ENCODE measurements at places on chromosomes 12 and 14. TPM values are rescaled to one million over a fixed set of nuclear protein-coding genes. Genes with fewer than 3 reads are reported as not detected.

STON2 gene
- not detected for total RNA-seq

NOVA1 gene
- 0.25 TPM for total RNA-seq

B4GALNT1 gene
- total RNA-seq = 10.8 TPM

AHNAK2 gene
- 0.07 TPM for total RNA-seq

SIVA1 gene
- total RNA-seq = 96.0 TPM

TAS2R14 gene
- 2.6 TPM for total RNA-seq

RNF212B gene
- not detected for total RNA-seq

PSEN1 gene
- total RNA-seq = 34.7 TPM

OLR1 gene
- not detected for total RNA-seq

TCTN2 gene
- 3.0 TPM for total RNA-seq

ZBTB42 gene
- 5.4 TPM for total RNA-seq

KRT71 gene
- total RNA-seq = not detected

NR4A1 gene
- 139 TPM for total RNA-seq

DNA sequence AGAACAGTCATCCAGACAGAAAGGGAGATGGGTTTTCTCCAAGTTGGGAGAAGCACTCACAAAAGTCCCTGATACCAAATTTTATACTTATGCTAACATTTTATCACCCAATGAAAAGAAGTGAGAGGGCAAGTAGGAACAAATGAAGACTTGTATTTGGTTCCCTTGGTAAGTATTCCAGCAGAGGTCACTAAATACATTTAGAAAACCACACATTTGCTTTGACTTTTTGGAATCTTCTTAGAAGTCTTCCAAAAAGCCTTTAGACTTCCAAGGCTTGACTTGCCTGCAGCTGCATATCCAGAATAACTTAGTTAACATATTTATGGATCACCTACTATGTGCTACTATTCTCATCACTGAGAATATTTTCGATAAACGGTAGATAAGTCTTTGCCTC, 3.1 kb upstream of the GYS2 start:
- H3K4me3 ChIP-seq = no peak overlapping the region
- H3K4me1 ChIP-seq = no peaks in the 10 kb centered on the region
- H3K27me3 ChIP-seq = peaks cover 6% of the 10 kb centered on the region
- DNase-seq = no peak

GRCh38 chr12:116183741-116184141, 93.8 kb downstream of the MED13L start:
- no peaks in the 10 kb centered on the region for H3K27me3 ChIP-seq
- no peak overlapping the region for H3K4me3 ChIP-seq
- peaks cover 46% of the 10 kb centered on the region for H3K4me1 ChIP-seq
- no peak overlapping the region for H3K27ac ChIP-seq
- DNase-seq = no peak
- no peaks in the 10 kb centered on the region for H3K36me3 ChIP-seq

- no peak overlapping the region for H3K4me3 ChIP-seq
- peaks cover 28% of the 10 kb centered on the region for H3K4me1 ChIP-seq
- DNase-seq = no peak
- H3K27ac ChIP-seq = no peak overlapping the region
- peaks cover 9% of the 10 kb centered on the region for H3K36me3 ChIP-seq
These were observed 11.3 kb upstream of the USP15 start for GRCh38 chr12:62248873-62249272.

GRCh38 chr12:12278899-12279298, 12.1 kb upstream of the LRP6 start:
- no peak for DNase-seq
- no peaks in the 10 kb centered on the region for H3K36me3 ChIP-seq
- H3K27me3 ChIP-seq = peaks cover 34% of the 10 kb centered on the region
- H3K27ac ChIP-seq = no peak overlapping the region
- no peak overlapping the region for H3K4me3 ChIP-seq
- H3K4me1 ChIP-seq = no peaks in the 10 kb centered on the region

DNA sequence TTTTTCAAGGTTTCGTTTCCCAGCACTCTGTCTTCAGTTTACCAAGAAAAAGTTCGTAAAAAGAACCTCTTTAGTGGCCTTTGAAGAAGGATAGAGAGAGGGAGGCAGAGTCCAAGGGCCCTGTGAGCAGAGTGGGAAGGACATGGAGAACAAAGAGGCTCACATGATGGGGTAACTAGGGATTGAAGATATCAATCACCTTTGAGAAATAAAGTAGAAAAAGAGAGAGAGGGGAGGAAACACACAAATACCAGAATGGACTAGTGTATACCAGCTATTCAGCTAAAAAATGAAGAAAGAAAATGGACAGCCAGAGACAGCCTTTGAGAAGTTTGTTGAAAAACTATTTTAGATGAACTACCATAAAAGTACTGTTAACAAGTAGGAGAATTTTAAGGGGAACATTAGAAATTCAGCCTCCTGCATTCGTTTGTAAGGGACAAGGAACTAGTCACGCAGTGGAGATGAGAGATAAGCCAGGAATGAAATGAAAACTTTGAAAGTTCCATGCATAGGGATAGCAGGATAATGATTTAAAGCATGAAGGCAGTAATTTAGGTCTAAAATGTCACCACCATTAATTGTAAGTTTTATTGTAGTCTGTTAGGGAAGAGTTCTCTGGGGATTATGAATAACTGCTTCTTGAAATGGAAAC, 82.1 kb downstream of the SPTSSA start:
- H3K36me3 ChIP-seq = no peaks in the 10 kb centered on the region
- no peak overlapping the region for H3K4me3 ChIP-seq
- H3K4me1 ChIP-seq = peaks cover 2% of the 10 kb centered on the region
- no peaks in the 10 kb centered on the region for H3K27me3 ChIP-seq

- no peak overlapping the region for H3K4me3 ChIP-seq
- no peak overlapping the region for H3K27ac ChIP-seq
- no peaks in the 10 kb centered on the region for H3K36me3 ChIP-seq
- no peaks in the 10 kb centered on the region for H3K4me1 ChIP-seq
- DNase-seq = no peak
- H3K27me3 ChIP-seq = no peaks in the 10 kb centered on the region
These were observed 83.8 kb downstream of the SLC25A21 start for GRCh38 chr14:37088356-37089215.

GRCh38 chr12:3090240-3091037, 13.3 kb downstream of the TSPAN9 start:
- peaks cover 2% of the 10 kb centered on the region for H3K27me3 ChIP-seq
- DNase-seq = no peak
- no peaks in the 10 kb centered on the region for H3K4me1 ChIP-seq
- no peaks in the 10 kb centered on the region for H3K36me3 ChIP-seq
- no peak overlapping the region for H3K27ac ChIP-seq

GRCh38 chr12:47881826-47882427, 22.9 kb downstream of the VDR start:
- no peak for DNase-seq
- no peaks in the 10 kb centered on the region for H3K27me3 ChIP-seq
- peaks cover 78% of the 10 kb centered on the region for H3K4me1 ChIP-seq
- H3K36me3 ChIP-seq = peaks cover 93% of the 10 kb centered on the region
- H3K4me3 ChIP-seq = peak overlapping the region; percentile 87
- H3K27ac ChIP-seq = peak overlapping the region; percentile 99

DNA sequence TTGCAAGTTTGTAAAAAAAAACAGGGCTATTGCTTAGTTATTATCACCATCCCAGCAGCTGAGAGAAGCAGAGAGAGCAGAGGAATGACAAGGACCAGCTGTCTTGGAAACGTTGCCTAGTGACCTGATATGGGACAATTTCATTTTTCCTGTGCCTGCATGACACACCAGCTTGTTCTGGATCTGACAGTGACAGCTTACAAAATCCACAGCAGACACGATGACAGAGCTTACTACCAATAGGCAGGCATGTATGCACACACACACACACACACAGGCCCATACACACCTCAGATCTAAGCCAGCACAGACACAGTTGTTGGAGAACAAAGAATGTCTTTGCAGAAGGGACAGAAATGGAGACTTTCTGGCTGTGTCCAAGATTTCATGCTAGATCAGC, 25.4 kb downstream of the HSPB8 start:
- no peak overlapping the region for H3K4me3 ChIP-seq
- no peak overlapping the region for H3K27ac ChIP-seq
- DNase-seq = no peak
- no peaks in the 10 kb centered on the region for H3K36me3 ChIP-seq
- no peaks in the 10 kb centered on the region for H3K27me3 ChIP-seq
- no peaks in the 10 kb centered on the region for H3K4me1 ChIP-seq

- peaks cover 6% of the 10 kb centered on the region for H3K27me3 ChIP-seq
- peak; percentile 93 for DNase-seq
- H3K36me3 ChIP-seq = peaks cover 3% of the 10 kb centered on the region
- H3K4me1 ChIP-seq = peaks cover 16% of the 10 kb centered on the region
- H3K27ac ChIP-seq = peak within 1 kb of the TSS; percentile 96
These were observed at the start of gene DCP1B for GRCh38 chr12:2004113-2004929. Gene DCP1B (minus strand): TSS chr12:2004457. CDS start chr12:2004431, 26 bp downstream.

- peaks cover 45% of the 10 kb centered on the region for H3K4me1 ChIP-seq
- H3K27me3 ChIP-seq = no peaks in the 10 kb centered on the region
- peak overlapping the region; percentile 61 for H3K27ac ChIP-seq
- H3K36me3 ChIP-seq = no peaks in the 10 kb centered on the region
These were observed 31.1 kb downstream of the PITPNM2 start for GRCh38 chr12:123119808-123120207.

GRCh38 chr12:124665511-124665910, 98.1 kb upstream of the NCOR2 start:
- no peaks in the 10 kb centered on the region for H3K36me3 ChIP-seq
- H3K27ac ChIP-seq = no peak overlapping the region
- DNase-seq = no peak
- H3K4me3 ChIP-seq = no peak overlapping the region

DNA sequence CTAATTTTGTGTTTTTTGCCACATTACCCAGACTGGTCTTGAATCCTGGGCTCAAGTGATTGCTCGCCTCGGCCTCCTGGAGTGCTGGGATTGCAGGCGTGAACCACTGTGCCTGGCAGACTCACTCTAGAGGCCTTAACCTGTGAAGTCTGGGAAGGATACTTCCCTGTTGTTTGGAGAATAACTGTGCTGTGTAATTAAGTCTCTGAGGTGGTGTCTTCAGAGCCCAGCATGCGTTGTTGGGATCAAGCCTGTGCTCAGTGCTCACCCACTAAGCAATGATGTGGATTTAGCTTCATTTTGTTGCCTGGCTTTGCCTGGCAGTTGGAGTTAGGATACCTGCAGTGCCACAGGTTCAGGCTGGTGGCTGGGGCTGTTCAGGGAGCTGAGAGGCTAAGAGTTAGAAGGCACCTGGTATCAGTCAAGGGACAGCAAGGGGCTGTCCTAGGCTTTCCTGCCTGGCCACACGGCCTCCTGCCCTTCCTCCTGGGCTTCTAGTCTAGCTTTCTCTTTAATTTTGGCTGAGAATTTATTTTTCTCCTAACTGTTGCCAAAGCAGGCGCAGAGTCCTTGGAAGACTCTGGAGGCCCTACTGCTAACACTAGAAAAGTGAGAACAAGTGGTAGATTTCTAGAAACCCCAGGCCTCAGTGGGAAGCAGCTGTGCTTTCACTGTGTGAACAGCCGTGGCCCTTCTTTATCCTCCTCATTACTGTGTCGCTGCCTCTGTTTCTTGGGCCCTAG, 38.5 kb downstream of the EP400 start:
- peaks cover 75% of the 10 kb centered on the region for H3K36me3 ChIP-seq
- no peak overlapping the region for H3K4me3 ChIP-seq
- H3K4me1 ChIP-seq = no peaks in the 10 kb centered on the region
- no peaks in the 10 kb centered on the region for H3K27me3 ChIP-seq

DNA sequence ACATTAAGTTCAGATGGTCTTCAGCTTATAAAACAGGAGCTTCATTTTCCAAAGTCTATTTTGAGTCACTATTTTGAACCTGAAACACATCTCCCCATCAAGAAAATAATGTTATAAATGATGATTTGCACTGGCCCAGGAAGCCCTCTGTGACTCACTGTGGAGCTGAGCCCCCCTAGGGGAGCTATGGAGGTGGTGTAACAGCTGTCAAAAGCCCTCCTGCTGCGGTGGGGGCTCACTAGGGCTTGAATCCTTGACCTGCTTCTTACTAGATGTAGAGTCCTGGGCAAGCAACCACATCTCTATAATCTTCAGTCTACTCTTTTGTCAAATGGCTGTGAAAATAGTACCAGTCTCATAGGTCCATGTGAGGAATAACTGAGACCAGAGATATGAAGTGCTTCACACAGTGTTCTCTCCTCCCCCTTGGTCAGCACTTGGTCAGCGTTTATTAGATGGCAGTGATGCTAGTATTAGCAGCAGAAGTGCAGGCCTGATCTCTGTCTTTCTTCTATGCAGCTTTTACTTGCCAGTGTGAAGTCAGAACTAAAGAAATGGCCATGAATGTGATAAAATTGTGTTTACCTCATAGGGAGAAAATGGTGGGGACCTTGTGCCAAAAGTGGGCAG, 83.4 kb downstream of the RTN1 start:
- no peak for DNase-seq
- H3K27ac ChIP-seq = no peak overlapping the region
- no peak overlapping the region for H3K4me3 ChIP-seq
- no peaks in the 10 kb centered on the region for H3K36me3 ChIP-seq
- no peaks in the 10 kb centered on the region for H3K27me3 ChIP-seq

DNA sequence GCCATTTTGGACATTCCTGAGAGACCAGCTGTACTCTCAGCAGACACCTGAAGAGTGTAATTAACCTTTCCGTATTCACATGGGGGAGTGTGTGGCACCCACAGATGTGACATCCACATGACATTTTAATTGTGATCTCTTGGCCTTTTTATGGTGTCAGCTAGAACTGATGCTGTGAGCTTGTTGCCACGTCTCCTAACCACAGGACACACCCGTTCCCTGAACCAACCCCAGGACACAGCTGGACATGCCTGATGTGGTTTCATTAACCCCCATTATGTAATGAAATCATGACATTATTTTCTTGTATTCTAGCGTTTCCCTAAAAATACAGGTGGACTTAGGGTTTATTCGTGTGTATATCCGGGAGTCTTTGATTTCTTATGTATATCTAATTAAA, 1036.1 kb downstream of the TMEM121 start:
- H3K4me1 ChIP-seq = no peaks in the 10 kb centered on the region
- H3K36me3 ChIP-seq = no peaks in the 10 kb centered on the region
- peaks cover 39% of the 10 kb centered on the region for H3K27me3 ChIP-seq
- no peak overlapping the region for H3K27ac ChIP-seq

GRCh38 chr12:132513070-132513398, 23.1 kb downstream of the FBRSL1 start:
- H3K27me3 ChIP-seq = no peaks in the 10 kb centered on the region
- DNase-seq = no peak
- H3K4me1 ChIP-seq = no peaks in the 10 kb centered on the region
- no peak overlapping the region for H3K4me3 ChIP-seq
- peaks cover 10% of the 10 kb centered on the region for H3K36me3 ChIP-seq

DNA sequence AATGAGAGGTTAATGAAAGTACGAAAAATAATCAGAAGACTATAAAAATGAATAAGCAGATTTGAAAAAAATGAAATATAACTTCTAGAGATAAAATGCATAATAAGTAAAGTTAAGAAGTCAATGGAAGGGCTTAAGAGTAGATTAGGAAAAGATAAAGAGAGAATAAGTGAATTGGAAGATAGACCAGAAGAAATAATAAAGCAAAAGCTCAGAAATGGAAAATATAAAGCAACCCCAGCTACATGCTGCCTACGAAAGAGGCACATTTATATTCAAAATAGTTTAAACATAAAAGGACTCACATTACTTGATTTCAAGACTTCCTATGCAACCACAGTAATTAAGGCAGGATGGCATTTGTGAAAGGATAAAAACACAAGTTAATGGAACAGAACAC, 19.9 kb downstream of the ZNF605 start:
- H3K27me3 ChIP-seq = no peaks in the 10 kb centered on the region
- peaks cover 42% of the 10 kb centered on the region for H3K36me3 ChIP-seq
- H3K27ac ChIP-seq = no peak overlapping the region
- DNase-seq = no peak
- H3K4me3 ChIP-seq = no peak overlapping the region

- no peaks in the 10 kb centered on the region for H3K4me1 ChIP-seq
- H3K27me3 ChIP-seq = peaks cover 53% of the 10 kb centered on the region
- H3K36me3 ChIP-seq = no peaks in the 10 kb centered on the region
These were observed 1.2 kb upstream of the TRHDE start for GRCh38 chr12:72270961-72271360.

Measured in activated T-helper 2 cell treated with anti-CD3 and anti-CD28 coated beads, Interferon-gamma antibody, Interleukin-2, Interleukin-4, amounts not matched to agents 10 μg/mL and 5 μg/mL and 100 μg/mL, durations not matched to agents 14 hours and 24 hours and 36 hours (primary cell).